ENCODE measurements at places on chromosomes 2 and 18.

DNA sequence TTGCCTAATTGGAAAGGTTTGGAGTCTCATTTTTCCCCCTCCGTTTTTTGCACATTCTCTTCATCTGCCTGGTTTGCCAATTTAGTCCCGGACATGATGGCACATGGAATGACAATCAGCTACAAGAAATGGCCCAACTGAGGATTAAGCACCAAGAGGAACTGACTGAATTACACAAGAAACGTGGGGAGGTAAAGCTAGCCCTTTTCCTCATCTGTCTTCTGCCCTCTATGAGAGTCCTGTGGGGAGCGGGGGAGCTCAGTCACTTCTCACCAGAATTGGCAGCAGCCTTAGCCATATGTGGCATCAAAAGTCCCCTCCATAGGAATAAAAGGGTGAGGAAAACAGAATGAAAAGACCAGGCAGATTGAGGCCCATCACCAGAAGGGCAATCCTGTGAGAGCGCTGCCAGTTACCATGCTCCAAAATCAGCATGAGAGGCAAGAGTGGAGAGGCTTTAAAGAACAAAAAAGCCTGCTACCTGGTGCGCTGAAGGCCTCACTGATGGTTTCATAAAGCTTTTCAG lies 11.6 kb downstream of the ATG16L1 start:
- no peak for DNase-seq

- no peak for DNase-seq
Observed at GRCh38 chr18:62664414-62664813, 50.9 kb upstream of the PHLPP1 start.

- no peak for DNase-seq
Observed at GRCh38 chr2:177727577-177728398, 335.2 kb downstream of the AGPS start.

GRCh38 chr2:107986278-107987217 lies at the start of gene SLC5A7:
Gene SLC5A7, plus strand, starts transcription at chr2:107986524. Its CDS starts 1,632 bp downstream, at chr2:107988156.
- DNase-seq = no peak

DNA sequence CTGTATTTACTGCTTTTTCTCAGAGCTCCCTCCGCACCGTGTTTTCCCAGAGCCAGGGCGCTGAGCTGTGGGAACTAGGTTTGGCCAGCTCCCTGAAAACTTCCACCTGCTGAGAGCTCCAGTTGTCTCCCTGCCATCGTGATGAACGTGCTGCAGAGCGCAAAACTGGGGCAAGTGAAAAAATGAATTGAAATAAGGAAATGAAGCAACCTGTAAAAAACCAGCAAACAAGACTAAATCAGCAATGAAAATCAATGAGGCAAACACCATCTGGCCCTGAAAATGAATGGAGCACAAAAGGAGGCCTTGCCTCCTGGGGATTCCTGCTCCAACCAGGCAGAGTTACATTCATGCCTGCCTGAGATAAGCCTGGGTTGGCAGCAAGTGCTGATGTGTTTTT lies 129.9 kb downstream of the MARCHF4 start:
- DNase-seq = no peak

DNA sequence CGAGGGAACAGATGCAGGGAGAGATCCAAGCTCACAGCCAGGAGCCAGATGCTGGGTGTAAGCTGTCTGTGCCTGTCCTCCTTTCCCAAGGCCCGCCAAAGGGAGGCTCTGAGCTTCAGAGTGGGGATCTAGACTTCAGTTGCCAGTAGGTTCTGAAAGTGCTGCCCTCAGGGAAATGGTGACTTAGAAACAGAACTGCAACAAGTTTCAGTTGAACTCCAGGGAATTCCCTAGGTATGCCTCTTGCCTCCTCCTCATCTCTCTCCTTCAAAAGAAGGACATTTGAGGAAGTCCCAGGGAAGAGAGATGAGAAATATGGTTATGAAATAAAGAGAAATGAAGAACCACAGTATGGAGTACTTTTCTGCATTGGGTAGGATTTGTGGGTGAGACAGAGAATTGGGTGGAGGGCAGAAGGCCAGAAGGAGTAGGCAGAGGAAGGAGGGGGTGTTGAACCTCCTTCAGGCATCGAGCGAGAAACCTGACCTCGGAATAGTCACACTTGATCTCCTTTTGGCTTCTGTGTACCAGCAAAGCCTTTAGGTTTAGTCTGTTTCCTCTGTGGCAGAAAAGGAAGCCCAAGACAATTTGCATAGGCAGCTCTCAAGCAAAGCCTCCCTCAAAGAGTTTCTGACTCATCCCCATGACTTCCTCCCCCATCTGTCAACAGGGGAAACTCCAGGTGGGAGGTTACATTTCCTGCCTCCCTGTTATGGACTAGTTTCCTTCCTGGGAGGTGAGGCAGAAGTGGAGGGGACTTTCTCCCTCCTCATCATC lies 45.7 kb downstream of the QPCT start:
- DNase-seq = peak; percentile 27

DNA sequence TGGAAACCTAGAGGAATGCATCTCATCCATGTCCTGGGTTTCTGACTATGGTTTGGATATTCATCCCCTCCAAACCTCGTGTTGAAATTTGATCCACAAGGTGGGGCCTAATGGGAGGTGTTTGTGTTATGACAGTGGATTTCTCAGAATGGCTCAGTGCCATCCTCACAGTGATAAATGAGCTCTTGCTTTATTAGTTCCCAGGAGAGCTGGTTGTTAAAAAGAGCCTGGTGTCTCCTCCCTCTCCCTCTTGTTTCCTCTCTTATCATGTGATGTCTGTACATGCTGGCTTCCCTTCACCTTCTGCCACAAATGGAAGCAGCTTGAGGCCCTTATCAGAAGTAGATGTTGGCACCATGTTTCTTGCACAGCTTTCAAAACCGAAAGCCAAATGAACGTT lies 424.3 kb downstream of the DCC start:
- DNase-seq = no peak

GRCh38 chr2:23658466-23658942 lies 268.4 kb downstream of the ATAD2B start:
- no peak for DNase-seq

- DNase-seq = no peak
Observed at GRCh38 chr2:58503918-58504317, 262.8 kb upstream of the FANCL start.

- DNase-seq = no peak
Observed at GRCh38 chr18:23053776-23054457, 81.4 kb upstream of the CABLES1 start.

- no peak for DNase-seq
Observed at GRCh38 chr2:224086226-224086914, 47.3 kb upstream of the SERPINE2 start.

DNA sequence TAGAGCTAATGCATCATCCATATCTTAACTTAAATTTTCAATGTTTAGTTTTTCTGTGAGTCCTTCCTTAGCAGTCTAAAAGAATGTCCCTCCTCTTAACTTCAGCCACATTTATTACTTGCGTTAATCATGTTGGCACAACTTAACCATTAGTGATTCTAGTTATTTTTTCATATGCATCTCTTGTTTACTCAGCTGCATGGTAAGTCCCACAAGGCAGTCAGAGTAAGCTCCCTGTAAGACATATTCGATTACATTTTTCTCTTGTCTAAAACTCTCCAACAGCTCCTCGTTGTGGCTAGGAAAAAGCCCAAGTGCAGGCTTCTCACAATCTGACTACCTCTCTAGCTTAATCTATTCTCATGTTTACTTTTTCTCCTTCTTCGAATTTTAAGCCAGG lies 2045.3 kb upstream of the PIK3C3 start:
- no peak for DNase-seq

GRCh38 chr18:8529609-8530008 lies 79.6 kb upstream of the RAB12 start:
- no peak for DNase-seq

- DNase-seq = no peak
Observed at GRCh38 chr18:8424481-8424880, 184.8 kb upstream of the RAB12 start.

DNA sequence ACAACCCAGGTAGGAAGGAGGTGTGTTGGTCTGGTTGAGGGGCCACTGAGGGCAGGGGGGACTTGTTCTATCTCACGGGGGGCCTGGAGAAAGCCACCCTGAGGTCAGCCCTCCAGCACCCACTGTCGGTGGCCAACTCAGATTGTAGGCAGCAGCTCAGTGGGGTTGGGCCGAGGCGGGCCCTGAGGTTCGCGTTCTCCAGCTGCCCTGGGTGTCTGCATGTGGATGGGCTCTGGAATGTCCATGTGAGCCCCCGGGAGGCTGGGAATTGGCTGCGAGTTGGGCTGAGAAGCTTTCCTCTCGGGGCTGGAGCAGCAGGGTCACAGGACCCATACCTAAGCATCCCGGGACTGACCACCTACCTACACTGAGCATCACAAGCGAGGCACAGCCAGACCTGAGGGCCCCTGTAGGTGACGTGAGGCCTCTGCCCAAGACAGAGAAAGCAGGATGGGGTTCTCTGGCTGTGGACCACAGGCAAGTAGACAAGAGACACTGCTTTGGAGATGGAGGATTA lies 70.3 kb upstream of the HAAO start:
- no peak for DNase-seq

DNA sequence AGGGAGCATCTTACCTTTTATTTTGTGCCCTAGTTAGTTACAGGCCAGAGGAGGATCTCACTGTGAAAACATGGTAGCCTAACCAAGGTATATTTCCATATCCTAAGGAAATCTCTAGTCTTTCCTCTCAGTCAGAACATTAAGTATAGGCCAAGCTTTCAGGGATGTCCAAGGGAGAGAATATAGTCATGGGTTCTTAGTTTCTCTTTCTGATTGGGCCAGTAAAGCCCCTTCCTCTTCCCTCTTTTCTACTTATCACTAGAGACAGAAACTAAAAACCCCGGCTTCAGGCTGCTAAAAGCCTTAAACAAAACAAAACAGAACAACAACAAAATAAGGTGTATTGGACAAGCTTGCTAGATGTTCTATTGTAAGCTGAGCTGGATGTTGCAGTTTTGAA lies 44.3 kb upstream of the TNFRSF11A start:
- no peak for DNase-seq

DNA sequence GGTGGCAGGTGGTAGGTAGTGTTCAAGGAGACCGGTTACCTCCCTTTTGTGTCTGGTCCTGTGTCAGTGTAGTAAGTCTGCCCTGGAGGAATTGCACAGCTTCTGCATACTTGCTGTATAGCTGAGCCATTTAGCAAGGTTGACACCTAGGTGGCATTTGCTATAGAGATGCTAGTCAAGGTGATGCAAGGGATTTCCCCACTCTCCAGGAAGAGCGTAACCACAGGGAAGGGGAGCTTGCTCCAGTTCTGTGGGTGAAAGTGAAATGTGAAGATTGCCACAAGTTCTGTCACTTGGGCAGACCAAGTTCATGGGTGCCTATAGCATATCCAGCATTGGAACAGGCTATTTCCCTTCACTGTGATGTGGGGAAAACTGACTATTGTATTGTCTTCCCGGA lies 28.1 kb downstream of the NAT8 start:
- no peak for DNase-seq

- no peak for DNase-seq
Observed at GRCh38 chr2:31251851-31252250, 17.9 kb downstream of the EHD3 start.

DNA sequence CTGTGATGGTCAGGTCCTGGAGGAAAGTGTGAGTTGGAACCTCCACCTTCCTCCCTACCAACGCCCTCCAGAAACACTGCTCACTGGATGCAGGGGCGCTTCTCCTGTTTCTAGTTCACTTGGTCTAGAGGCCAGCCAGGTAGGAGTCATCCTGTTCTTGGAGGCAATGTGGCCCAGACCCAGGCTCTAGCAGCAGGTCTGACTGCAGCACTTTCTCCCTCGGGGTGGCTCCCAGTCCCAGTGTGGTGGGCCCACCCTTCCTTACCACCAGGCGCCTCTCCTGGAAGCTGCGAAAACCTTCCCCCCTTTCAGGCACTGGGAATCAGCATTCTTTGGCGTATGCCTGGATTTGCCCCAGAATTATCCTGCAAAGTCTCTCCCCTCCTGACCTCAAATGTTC lies 292.8 kb downstream of the SOX11 start:
- DNase-seq = no peak

- no peak for DNase-seq
Observed at GRCh38 chr18:77669331-77669730, 419.7 kb downstream of the GALR1 start.

GRCh38 chr2:15555760-15556193 lies 5.4 kb downstream of the NBAS start:
- DNase-seq = no peak

DNA sequence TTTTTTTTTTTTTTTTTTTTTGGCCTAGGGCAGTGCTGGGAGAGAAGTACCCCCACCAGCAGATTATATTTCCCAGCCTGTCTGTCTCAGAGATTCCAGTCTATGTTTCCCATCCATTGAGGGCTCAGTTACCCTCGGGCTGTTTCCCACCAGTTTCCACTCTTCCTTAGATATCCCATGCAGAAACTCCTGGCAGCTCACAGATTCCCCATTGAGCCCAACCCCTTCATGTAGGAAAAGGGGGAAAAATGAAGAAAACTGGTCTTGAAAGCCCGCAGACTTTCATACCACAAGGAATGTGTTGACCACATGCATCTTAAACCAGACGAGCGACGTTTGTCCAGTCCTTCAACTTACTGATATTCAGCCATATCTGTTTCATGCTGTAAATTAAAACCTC lies 15.2 kb downstream of the ASXL3 start:
- DNase-seq = no peak

GRCh38 chr2:64035072-64035942 lies 16.1 kb upstream of the VPS54 start:
- no peak for DNase-seq

DNA sequence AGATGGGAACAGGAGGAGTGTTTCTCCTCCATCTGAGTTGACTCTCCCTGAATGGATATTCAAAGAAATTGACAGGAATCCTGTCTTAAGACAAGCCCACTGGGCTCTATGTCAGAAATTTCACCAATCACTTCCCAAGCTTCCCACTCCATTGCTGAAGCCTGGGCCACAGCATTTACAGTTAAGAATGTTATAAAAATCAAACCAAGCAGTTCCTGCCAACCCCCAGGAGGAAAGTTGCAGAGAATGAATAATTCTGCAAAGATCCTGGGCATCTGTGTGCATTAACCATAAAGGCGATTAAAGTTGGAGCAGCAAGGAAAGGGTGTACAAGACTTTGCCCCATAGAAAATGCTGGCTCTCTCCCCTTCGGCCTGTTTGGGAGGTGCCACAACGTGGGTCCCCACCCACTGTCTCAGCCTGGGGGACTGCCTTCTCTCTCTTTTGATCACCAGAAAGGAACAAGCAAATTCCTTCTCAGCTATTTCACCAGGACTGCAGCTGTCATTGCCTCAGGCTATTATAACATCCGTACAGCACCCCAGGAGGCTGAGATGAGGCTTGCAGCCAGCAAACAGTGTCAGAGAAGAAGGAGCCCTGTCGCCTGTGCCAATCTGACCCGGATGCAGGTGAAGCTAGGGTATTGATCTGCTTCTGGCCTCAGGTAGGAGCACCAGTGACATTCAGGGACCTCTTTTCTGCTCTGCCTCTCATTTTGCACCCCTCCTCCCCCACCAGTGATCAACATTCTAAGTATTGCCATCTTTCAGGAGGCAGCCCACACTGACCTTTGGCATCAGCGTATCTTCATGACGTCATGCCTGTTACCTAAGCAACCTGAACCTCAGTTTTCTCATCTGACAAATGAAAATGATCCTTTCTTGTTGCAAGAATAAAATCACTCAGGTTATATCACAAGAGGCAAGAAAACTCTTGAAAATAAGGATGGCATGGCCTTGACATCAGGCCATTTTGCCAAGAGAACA lies 219.0 kb downstream of the SH3BP4 start:
- DNase-seq = no peak
